SK-MEL-5 (cell line): ENCODE measurements at places on chromosomes 4 and X. TPM values are rescaled to one million over a fixed set of nuclear protein-coding genes. Genes with fewer than 3 reads are reported as not detected.

- DNase-seq: no peak
Measured at GRCh38 chr4:161813889-161814288, 349.9 kb downstream of the FSTL5 start.

- DNase-seq: no peak
Measured at GRCh38 chr4:169266661-169267060, 4.1 kb downstream of the SH3RF1 start.

DNA sequence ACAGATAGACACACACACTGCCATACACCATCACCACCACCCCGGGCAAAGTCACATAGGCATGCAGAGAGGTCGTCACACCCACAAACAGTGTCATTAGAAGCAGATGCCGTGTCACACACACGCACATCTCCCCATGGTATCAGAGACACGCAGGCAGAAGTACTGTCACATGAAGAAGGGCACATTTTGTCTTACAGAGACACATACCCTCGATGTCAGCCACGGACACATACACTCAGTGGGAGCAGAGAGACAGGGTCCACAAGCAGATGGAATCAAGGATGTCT is 3.3 kb downstream of the NALF2 start:
- DNase-seq: no peak

- no peak for DNase-seq
Measured at GRCh38 chr4:71711985-71712348, 71.9 kb downstream of the GC start.

- DNase-seq: no peak
Measured at GRCh38 chr4:92847026-92847425, 543.3 kb downstream of the GRID2 start.

GRCh38 chr4:48699475-48699874 is 80.6 kb downstream of the FRYL start:
- DNase-seq: no peak

- no peak for DNase-seq
Measured at GRCh38 chr4:169059306-169060211, 49.5 kb upstream of the CBR4 start.

IBSP gene
- not detected in 2 replicates for total RNA-seq

HTRA3 gene
- 0.05 TPM in 1 of 2 replicates, not detected in the other for total RNA-seq
